ENCODE measurements at places on chromosomes 6 and 20.
A peak's percentile ranks its signal among the peaks of the same experiment; 100 is the strongest.

- DNase-seq = no peak
These were observed 22.4 kb upstream of the SLC9A8 start for GRCh38 chr20:49790077-49790798.

- DNase-seq = peak; percentile 82
These were observed 21.3 kb upstream of the HFE start for GRCh38 chr6:26065952-26066380.

GRCh38 chr6:42841844-42842584, 37.4 kb upstream of the RPL7L1 start:
- no peak for DNase-seq

GRCh38 chr6:692356-692851, 535 bp downstream of the EXOC2 start:
- peak; percentile 81 for DNase-seq

GRCh38 chr6:15712797-15713196, 50.0 kb upstream of the DTNBP1 start:
- no peak for DNase-seq

GRCh38 chr6:111652156-111652555, 46.5 kb upstream of the TRAF3IP2 start:
- no peak for DNase-seq

- no peak for DNase-seq
These were observed 979 bp upstream of the ABCF1 start for GRCh38 chr6:30570263-30570662.

DNA sequence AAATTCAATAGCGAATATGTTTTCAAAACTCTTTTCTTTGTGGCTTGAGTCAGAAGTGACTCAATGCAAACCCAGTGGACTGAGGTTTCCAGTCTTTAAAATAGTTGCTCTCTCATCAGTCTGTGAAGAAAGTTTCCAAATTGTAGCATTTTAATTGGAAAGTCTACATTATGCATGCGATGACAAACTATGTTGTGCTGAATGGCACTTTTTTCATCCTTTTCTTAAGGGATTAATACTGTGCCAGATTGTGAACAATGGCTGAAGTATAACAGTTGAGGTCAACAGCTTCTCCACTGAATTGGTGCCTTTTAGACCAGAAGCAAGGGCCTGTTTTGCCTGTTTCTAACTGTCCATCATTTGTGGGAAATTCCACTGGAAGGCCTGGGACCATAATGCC, 377.1 kb downstream of the BTBD9 start:
- DNase-seq = no peak

- no peak for DNase-seq
These were observed 100.6 kb upstream of the AFDN start for GRCh38 chr6:167726043-167726621.

DNA sequence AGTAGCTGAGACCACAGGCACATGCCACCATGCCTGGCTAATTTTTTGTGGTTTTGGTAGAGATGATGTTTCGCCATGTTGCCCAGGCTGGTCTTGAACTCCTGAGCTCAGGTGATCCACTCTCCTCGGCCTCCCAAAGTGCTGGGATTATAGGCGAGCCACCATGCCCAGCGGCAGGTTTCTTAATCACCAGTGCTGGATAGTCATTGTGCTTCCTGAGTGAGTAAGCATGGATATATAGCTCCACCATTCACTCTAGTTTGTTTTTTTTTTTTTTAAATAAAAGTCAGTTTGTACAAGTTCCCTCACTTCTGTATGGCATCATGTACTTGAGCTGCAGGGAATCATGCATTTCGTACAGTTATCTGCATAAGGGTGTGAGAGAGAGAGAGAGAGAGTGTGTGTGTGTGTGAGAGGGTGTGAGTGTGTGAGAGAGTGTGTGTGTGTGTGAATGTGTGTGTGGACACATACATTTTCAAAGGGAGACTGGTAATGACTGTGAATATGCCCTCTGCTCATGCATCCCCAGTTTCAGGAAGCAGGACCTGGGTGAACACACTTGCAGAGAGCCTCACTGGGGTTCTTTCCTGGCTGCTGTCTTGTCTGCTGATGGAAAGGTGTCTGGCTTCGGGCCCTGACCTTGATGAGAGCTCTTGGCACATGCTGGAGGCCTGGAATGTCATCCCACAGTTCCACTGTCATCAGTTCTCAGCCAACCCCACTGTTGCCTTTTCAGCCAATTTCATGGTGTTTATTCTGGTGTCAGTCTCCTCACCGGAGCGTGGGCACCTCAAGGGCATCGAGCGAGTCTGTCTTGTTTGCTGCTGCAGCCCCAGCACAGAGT, 65.0 kb upstream of the XRN2 start:
- no peak for DNase-seq
